ENCODE measurements at places on chromosomes 2 and 18. TPM values are rescaled to one million over a fixed set of nuclear protein-coding genes. Genes with fewer than 3 reads are reported as not detected.

Gene EML6
- 18.0 TPM for total RNA-seq

Gene MOGAT1
- not detected for total RNA-seq

Gene LYG2
- not detected for total RNA-seq

Gene DYNC1I2
- 116 TPM for total RNA-seq

Gene NTSR2
- total RNA-seq, result 2.1 TPM

Gene TUBA3D
- not detected for total RNA-seq

Gene ANKRD23
- 23.1 TPM for total RNA-seq

Gene ADRA2B
- total RNA-seq, result 4.9 TPM

Gene TSPYL6
- total RNA-seq, result not detected

DNA sequence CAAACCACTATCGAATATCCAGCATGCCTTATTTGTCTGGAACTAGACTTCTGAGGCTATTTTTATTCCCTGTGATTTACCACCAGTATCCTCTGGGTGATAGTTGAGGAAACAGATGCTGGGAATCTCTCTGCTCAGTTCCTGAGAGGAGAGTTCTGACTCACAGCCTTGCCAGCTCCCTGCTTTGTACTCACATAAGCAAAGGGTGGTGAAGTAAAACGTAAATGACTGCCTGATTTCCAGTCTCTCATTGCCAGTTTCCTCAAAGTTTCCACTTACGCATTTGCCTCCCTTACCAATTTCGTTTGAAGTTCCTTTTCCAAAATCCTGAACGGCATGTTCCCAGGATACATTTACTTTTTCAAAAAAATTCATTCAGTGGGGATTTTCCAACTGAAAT lies 69.2 kb upstream of the HNRNPA3 start:
- no peak for DNase-seq

DNA sequence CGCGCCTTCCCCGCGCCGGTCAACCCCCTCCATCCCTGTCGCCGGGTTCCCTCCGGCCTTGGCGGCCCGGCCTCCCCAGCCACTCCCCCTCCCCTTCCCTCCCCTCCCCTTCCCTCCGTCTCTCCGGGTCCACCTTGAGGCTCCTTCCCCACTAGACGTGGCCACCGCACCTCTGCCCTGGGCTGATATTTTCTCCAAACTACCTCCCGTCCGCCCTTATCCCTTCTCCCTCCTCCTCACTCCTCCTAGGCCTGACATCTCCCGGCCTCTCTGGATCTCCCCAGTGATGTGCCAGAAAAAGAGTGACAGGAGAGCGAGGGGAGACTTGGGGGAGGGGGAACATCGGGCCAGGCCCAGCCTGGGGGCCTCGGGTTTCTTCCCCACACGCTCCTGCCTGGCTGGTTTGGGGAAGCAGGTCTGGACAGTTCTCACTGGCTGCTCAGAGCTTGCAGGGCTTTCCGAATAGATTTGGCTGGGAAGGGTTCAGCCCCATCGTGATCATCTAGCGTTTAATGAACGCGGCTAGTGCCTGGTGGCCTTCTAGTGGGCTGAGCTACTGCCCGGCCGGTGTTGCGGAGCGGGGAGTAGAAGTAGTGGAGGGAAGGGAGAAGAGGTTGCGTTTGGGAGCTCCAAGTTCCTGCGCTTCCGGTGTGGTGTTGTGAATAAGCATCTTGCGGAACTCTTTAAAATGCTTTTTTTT lies 641 bp downstream of the MAPRE3 start:
- peak; percentile 12 for DNase-seq

DNA sequence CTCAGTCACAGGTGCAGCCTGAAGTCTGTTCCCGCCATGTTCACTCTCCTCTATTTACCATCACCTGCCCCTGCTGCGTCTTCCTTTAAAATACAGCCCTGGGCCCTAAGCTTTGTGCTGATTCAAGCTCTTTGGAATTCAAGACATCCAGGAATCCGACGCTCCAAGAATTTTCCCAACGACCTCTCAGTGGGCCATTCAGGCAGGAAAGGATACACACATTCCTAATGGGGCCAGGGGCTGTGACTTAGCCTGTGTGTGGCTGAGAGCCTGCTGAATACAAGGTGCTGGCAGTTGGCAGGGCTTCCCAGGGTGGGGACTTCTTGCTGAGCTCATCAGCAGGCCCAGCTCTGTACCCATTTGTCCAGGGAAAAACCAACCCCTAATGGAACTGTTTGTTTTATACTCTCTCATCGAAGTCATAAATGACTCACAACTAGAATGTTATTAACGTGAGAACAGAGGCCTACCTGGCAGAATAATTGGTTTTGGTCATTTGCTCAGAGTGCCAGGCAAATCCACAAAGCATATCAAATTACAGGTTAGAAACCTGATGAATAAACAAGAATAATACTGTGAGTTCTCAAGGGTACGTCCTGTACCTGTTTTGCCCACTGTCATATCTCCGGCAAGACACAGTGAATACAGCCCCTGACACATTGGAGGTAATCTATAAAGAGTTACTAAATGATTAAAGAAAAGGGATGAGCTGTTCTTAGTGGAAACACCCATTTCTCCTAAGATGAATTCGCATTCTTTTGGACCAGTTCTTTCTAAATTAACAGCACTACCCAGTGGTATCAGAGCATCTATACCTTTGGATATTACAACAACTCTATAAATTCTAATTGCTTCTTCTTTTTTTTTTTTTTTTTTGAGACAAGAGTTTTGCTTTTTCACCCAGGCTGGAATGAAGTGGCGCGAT lies 12.6 kb upstream of the KCMF1 start:
- DNase-seq, result no peak

DNA sequence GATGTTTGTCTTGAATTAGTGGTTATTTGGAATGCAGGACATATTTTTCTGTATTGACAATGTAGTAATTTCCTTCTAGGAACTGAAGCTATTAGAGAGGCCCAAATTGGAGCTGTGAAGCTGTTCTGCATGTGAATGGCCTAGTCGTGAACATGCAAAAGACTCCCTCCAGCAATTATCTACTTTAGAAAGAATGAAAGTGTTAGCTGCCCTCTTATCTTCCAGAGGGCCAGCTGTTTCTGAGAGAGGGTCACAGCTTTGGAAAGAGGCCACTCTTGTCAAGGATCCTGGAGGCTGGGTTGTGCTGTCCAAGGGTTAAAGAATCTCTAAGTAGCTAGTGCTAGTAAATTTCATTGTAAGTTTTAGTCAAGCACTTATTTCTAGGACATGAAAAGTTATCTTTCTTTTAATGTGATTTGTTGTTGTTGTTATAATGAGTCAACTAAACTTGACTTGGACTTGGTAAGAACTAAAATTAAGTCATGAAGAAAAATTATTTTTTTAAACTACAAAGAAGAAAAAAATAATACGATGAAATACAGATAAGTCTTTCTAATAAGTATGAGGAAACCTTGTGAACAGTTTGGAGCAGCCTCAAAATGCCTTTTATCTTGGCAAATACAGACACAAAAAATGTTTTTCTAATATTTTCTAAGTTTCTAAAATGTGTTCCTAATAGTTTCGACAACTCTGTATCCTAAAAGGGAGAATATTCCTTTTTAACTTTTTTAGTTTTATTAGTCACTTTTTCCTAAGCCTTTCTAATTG lies 36.8 kb downstream of the DPP4 start:
- DNase-seq, result no peak

DNA sequence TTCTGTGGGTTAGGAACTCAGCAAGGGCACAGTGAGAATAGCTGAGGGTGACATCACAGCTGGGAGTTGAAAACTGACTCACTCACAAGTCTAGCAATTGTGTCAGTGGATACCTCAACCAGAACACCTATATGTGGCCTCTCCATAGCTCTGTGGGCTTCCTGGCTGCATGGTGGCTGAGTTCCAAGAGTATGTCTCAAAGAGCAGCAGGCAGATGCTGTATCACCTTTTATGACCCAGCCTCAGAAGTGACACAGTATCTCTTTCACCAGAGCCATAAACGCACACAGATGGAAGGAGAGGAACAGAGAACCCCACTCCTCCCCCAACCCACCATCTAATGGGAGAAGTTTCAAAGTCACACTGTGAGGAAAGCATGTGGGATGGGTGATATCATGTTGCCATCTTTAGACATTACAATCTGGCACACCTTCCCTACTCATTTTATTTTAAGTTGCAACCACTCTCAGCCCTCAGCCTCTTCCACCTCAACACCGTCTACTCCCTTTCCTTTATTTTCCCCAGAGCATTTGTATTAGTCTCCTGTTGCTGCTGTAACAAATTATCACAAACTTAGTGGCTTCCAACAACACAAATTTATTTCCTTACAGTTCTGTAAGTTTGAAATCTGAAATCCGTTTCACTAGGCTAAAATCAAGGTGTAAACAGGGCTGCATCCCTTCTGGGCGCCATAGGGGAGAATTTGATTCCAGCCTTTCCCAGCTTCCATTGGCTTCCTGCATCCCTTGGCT lies 134.6 kb upstream of the SPATS2L start:
- DNase-seq, result no peak

DNA sequence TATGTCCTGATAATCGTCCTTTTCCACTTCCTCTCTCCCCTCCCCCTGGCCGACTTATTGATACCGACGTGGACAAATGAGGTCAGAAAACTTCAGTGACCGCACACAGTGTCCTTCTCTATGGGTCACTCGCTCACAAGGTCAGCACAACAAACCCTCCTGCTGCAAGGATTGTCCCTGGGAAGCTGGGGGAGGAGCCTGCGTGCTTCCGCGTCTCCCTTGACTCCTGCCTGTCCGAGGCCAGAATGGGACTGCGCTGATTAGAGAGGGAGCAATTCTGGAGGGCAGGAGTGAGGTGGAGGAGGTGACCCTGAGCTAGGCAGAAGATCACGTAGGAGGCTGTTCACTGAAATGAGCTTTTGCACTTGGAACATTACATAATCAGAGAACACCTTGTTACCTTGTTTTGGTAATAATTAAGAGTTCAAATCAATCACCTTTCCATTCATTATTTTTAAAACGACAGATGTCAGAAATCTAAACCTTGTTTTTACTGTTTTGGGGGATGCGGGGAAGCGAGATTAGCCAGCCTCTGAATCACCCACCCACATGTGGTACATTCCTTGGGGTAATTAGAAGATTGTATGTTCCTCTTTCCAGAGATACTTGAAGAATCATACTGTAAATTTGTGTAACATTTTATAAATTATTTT lies 70.6 kb downstream of the CTAGE1 start:
- DNase-seq, result no peak

DNA sequence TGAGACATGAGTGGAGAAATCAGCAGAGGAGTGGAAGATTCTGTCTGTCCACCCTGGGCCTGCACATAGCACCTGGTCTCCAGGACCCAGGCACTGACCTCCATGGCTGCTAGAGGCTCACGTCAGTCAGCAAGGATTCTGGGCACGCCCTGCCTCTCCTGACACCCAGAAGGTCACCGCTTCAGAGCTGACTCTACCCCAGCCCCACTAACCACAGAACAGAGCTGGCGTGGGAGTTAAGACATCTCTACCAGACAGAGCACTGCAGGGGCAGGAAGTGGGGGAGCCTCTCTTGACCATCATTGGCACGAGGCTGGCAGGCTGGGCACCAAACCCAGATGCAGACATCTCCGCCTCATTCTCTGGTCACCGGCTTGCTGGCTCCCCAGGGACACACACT lies 3.0 kb downstream of the ADCY3 start:
- no peak for DNase-seq

DNA sequence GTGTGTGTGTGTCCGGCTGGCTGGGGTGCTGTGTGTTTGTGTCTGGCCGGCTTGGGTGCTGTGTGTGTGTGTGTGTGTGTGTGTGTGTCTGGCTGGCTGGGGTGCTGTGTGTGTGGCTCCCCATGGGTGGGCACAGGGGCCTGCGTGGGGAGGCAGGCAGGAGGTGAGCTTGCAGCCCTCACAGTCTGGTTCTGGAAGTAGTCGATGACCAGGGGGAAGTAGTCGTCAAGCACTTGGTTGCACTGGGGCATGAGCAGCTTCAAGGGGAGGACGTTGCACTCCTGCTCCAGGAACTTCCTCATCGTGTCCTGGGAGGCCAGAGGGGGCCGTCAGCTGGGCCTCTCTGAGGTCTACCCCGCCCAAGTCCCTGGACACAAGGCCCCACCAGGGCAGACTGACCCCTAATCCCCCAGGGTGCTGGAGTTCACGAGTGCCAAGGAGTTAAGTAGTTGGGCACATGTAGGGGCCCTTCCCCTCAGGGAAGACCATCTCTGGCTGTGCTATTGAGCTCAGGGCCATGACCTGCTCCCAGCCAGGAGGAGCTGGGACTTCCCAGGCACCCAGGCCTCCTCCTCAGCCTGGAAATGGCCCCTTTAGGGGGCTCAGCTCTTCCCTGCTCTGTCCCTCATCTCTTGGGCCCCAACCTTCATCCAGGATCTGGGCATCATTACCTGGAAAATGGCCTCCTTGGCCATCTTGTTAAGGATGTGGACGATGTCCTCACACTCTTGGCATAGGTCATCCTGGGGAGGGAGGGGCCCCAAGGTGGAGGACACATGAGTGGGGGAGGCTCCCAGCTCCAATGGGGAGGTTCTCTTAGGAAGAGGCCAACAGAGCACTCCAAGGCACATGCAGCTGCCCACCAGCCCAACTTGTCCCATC lies 1.3 kb downstream of the SFTPB start:
- DNase-seq, result no peak

GRCh38 chr2:232573771-232574435 lies 23.4 kb downstream of the EIF4E2 start:
- DNase-seq, result no peak

- no peak for DNase-seq
Measured at GRCh38 chr2:164523009-164523408, 98.3 kb downstream of the GRB14 start.

- DNase-seq, result no peak
Measured at GRCh38 chr18:76426737-76427305, 68.2 kb downstream of the ZNF516 start.

DNA sequence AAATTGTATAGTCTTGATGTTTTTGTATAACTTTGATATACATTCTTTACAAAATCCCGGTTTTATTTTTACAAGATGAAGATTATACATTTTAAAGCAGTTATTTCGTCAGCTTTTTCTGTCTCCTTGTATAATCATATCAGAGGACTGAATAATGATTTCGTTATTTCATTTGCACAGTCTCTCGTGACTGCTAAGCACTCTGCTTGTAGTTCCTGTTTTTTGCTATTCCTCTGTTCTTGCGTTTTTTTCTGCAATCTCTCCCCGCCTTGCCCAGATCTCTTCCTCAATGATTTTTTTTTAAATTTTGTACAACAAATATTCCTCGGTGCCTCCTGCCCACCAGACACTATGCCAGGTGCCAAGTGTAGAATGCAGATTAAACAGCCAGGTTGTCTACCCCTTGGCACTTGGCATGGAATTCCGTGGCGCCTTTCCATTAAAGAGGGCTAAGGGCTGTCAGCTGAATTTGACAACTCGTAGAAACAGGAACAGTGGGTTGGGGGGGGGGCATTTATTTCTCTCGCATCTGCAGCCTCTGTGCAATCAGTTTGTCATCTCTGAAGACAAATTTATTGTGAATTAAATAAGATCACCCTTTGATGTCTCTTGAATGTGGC lies 69.6 kb downstream of the KLHL29 start:
- no peak for DNase-seq

DNA sequence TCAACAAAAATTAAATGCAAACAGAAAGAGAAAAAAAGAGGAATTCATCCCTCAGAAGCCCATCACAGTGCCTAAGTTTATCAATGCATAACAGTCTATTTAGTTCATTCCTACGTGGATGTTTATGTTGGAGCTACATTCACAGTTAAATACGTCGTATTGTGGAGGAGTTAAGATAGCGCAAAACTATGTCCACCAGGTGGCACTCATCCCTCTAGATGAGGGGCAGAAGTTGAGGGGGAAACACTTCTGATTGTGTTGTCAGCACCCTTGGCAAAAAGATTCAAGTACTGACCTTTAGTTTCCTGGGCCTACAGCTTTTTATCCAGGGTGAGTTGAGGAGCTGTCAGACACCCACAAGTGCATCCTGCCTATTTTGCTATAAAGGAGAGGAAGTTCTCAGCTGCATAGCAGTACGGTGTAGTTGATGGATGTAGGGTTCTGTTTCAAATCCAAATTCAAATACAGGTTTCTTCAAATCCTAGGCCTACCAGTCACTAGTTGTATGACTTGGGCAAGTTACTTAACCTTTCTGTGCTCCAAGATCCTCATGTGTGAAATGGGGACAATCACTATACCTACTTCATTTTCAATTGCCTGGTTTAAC lies 26.8 kb upstream of the MYO1B start:
- no peak for DNase-seq
